ENCODE measurements at places on chromosomes 3 and 15.

DNA sequence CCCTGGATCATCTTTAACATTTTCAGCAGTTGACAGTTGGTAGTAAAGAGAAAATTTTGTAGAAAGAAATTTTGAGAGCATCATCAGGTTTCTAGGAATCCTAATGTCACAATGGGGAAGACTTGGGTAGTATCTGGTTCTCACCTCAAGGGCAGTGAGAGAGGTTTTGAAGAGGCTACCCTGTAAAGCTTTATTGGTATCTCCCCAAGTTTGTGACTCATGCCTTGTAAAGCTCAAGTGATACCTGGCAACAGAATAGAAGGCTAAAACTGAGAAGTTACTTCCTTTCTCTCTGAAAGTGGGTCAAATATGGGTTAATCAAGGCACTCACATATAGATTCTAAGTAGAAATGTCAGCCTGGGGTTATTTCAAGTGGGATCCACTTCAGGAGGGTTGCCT lies 196.4 kb downstream of the SUCNR1 start:
- no peak for DNase-seq

- DNase-seq: no peak
These were observed 240.3 kb downstream of the ZIC1 start for GRCh38 chr3:147649475-147649874.

DNA sequence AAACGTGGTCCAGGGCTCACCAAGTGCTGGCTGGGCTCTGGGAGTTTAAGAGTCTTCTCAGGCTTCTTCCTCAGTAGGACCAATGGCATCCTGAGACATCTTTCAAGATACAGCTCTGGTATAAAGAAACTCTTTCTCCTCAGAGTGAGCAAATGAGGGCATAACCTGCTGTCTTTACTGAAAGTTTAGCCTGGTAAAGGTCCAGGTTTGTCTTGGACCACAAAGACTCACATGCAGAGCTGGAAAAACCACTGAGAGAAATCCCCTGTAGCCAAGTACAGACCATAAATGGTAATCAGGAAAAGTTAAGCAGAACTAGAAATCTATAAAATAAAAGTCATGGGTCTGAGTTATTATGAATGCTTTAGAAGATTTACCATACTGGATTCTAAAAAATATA lies 23.1 kb downstream of the CD47 start:
- no peak for DNase-seq

- no peak for DNase-seq
These were observed 12.3 kb upstream of the MFSD1 start for GRCh38 chr3:158789592-158789991.

- no peak for DNase-seq
These were observed 61.4 kb downstream of the CCDC54 start for GRCh38 chr3:107438671-107439070.

DNA sequence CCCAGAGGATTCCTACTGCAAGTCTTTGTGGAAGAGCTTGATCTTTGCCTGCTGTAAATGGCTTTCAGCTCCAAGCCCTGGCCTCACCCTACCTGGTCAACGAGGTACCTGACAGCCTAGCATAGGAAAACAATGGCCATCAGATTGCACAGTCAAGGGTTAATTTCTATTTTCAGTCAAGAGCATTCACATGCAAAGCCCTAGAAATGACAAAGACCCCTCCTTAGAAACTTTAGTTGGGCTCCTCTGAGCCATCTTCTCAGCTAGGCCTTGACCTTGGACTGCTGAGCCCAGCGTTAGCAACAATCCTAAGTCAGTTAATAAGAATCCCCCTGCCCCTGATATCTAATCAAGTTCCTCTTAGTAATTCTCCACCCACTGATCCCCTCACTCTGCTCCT lies 18.5 kb downstream of the MESD start:
- DNase-seq: no peak

Data from effector memory CD8-positive, alpha-beta T cell (primary cell).